ENCODE measurements at places on chromosomes 5 and 9.
A peak's percentile ranks its signal among the peaks of the same experiment; 100 is the strongest.

GRCh38 chr9:13862654-13863053, 451.3 kb downstream of the NFIB start:
- no peak for DNase-seq

- DNase-seq: no peak
Measured at GRCh38 chr9:15274425-15274824, 32.6 kb downstream of the TTC39B start.

- DNase-seq: no peak
Measured at GRCh38 chr5:74148321-74148720, 492.2 kb downstream of the ENC1 start.

- DNase-seq: no peak
Measured at GRCh38 chr5:59346514-59346913, 547.0 kb downstream of the PDE4D start.

GRCh38 chr5:138944527-138945322, 69.6 kb upstream of the LRRTM2 start:
- DNase-seq: no peak

DNA sequence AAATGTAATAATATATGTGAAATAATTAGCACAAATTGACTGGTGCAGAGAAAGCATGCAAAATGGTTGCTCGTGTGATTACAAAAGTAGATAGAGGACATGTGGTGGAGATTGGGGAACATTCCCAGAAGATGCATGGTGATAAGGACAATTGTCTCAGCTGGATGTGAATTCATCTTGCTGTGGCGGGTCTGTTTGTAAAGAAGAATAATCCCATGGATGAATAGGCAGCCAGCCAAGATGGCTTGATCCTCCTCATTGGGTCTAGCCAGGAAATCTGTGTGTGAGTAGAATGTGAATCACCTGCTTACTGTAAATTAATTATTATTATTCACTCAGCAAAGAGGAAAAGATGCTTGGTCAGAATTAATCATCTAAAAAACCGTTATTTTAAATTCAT, 12.6 kb upstream of the DPYSL3 start:
- DNase-seq: peak; percentile 83

Measured in IMR-90 (cell line).